ENCODE measurements at places on chromosomes 16 and 17.

- no peak for DNase-seq
Measured at GRCh38 chr17:49580981-49581647, 5.4 kb downstream of the NXPH3 start.

DNA sequence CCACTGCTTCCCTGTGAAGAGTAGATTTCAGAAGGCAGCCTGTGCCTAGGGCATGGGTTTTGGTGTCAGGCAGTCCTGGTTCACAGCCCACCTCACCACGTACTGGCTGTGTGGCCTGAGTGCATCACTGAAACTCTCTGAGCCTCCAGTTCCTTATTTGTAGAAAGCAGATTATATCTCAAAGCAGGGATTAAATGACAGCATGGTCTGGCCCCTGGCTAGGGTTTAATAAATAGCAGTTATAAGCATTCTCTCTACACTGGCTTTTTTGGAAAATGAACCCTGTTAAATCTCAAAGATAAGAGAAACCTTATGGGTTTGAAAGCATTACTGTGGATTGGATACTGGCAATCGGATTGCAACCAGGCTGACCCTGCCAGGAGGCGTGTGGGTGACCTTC is 2.9 kb upstream of the MT1M start:
- DNase-seq, result no peak

GRCh38 chr17:77002103-77003045 is 134.2 kb downstream of the MGAT5B start:
- no peak for DNase-seq

DNA sequence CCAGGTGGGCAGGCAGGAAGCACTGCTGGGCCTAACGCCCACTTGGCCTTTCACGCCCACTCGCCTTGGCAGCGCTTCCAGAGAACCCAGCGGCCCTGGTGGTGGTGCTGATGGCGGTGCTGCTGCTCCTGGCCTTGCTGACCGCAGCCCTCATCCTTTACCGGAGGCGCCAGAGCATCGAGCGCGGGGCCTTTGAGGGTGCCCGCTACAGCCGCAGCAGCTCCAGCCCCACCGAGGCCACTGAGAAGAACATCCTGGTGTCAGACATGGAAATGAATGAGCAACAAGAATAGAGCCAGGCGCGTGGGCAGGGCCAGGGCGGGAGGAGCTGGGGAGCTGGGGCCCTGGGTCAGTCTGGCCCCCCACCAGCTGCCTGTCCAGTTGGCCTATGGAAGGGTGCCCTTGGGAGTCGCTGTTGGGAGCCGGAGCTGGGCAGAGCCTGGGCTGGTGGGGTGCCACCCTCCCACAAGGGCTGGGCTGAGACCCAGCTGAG is 64.7 kb downstream of the MRC2 start:
- no peak for DNase-seq

DNA sequence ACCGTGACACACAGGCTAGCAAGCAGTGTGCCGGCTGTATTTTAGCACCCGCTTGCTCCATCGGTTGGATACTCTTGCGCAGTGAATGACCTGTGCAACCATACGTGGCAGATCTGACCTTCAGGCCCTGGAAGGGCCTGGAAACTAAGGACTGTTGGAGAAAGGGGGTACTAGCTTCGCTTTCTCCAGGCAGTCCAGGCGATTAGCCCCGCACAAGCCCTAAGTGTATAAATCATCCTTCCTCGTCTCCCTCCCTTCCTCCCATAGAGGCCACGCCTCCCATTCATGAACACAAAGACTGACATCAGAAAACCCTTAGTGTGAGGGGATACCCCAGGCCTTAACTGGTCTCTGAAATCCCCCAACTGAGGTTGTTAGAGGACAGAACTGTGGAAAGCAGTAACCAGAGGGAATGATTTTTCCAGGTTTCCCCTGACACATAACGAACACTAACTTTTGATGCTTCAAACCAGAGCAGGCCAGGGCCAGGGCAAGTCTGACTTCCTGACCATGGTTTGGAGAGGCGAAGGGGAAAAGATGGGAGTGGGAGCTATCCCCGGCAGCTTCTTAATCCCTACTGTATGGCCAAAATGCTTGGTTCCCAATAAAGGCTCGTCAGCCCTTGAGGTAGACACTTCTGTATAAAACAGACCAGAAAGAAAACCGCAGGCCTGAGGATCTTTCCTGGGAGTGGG is 1.4 kb upstream of the DYNLL2 start:
- no peak for DNase-seq

All from urinary bladder (tissue), 4 donors.